Stimulated activated CD4-positive, alpha-beta T cell treated with anti-CD3 and anti-CD28 coated beads, Interleukin-1b, Interleukin-23, amount 100 ng/mL, for 4 hours (primary cell): ENCODE measurements at places on chromosomes 3 and 15.

DNA sequence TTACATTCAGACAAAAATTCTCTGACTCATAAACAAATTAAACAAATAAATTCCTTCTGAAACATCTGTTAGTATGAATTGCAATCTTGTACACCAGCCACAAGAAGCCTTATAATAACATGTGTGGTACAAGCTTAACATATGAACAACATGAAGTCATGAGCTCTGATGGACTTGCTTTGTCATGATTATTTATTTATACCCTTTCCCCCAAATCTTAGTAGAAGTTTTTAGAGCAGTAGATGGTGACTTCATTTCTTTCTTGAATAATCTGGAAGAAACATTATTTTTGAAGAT, 633.4 kb downstream of the EPHA3 start:
- DNase-seq, result no peak

DNA sequence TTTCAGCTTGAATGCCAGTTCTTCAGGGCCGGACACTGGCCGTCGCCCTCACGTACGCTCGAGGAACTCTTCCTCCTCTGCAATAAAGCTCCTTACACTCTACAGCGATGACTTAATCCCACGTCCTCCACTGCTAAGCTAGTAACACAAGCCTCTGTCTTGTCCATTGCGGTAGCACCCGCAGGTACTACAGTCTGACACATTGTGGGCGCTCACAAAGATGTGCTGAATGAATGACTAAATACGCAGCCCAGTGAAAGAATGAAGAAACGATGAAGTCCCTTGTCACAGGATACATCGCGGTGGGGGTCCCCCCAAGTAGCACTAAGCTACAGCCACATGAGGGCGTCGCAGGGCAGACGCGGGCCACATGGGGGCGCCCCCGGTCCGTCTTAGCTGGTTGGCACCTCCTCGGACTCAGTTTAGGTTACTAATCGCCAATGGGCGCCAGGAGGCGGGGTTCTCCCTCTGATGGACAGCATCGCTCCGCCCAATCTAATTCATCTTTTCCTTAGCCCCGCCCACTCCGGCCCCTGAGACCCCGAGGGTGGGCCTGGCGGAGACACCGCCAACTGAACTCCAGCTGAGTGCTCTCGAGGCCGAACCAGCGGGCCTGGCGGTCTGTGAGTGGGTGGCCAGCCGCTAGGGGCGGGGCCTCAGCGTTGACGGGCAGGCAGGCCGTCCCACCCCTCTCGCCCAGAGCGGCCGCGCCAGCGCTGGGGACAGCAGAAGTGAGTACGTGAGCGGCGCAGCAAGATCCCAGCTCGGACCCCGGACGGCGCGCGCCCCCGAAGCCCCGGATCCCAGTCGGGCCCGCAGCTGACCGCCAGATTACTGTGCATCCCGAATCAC, at the start of gene EPHB3:
EPHB3 (plus strand) TSS at position 725 of the 852 bp plus-strand sequence. CDS start 451 bp downstream, outside the sequence.
- peak; percentile 87 for DNase-seq

DNA sequence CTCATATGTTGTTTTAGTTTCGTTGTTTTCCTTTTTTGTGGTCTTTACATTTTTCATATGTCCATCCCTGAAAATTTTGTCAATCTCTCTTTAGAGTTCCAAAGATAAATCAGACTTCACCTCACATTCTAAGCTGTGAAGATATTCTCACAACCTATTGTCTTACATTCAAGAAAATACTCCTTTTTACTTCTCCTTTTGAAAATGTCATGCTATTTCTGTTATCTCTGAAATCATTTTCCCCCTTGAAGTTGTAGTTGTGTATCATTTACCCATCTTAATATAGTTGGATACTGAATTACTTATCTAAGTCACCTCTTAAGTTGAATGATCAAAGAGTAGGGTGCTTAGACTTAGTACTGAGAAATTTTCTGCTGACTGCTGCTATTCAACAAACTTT, 74.3 kb downstream of the DCUN1D1 start:
- DNase-seq, result no peak

- no peak for DNase-seq
Measured at GRCh38 chr3:81470524-81471278, 290.7 kb downstream of the GBE1 start.

DNA sequence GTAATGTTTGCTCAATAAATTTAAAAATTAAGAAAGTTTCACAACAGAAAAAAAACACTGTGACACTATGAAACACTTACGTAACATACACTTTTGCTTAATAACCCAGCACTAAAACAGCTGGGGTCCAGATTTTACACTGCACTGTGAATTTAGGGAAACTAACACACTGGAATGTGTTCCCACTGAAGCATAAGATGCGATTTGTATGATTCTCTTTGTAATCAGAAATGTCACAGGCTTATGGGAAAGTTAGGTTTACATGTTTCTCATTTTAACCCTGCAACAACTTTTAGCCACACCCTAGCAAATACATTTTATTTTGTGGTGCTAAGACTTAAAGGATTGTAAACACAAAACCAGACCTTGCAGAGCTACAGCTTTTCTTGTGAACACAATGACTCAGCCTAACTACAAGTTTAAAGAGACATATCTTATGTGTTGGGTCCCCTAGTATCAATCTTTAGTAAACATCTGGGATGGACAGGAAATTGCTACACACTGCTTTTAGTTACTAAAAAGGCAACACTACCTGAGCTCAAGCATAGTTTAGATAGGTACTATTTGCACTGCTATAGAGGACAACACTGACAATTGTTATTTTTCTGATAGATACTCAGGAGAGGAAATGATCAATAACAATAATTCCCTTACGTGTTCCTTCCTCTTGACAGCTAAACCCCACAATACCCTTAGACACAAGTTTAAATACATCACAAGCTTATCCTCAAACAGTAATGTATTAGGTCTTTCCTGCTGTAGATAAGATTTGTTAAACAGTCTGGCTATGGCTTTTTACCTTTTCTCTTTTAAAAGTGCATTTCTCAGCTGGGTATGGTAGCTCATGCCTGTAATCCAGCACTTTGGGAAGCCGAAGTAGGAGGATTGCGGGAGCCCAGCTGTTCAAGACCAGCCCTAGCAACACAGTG, 3.8 kb downstream of the PLD1 start:
- DNase-seq, result no peak

- DNase-seq, result peak; percentile 80
Measured at GRCh38 chr15:65856821-65857455, 12.4 kb upstream of the RAB11A start.

DNA sequence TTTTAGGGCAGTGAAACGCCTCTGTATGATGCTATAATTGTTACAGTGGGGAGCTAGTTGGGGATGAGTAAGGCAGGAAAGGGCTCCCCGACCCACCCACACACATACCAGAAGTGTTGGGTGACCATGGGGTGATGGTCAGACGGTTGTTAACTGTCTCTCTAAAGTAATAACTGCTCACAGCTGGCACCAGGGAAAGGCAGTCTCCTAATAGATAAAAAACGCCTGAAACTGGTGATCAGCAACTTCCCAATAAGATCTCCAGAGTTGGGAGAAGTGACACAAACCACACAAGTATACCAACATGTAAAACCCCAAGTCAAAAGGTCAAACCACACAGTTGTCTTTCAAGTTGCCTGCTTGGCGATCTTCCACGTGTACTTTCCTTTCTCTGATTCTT, 346.5 kb upstream of the CNTN4 start:
- no peak for DNase-seq
